ENCODE measurements at places on chromosomes 16 and 17.

GRCh38 chr16:76583945-76584344, 306.7 kb downstream of the CNTNAP4 start:
- DNase-seq = no peak

GRCh38 chr17:10777131-10777807, 26.6 kb downstream of the TMEM238L start:
- DNase-seq = no peak

DNA sequence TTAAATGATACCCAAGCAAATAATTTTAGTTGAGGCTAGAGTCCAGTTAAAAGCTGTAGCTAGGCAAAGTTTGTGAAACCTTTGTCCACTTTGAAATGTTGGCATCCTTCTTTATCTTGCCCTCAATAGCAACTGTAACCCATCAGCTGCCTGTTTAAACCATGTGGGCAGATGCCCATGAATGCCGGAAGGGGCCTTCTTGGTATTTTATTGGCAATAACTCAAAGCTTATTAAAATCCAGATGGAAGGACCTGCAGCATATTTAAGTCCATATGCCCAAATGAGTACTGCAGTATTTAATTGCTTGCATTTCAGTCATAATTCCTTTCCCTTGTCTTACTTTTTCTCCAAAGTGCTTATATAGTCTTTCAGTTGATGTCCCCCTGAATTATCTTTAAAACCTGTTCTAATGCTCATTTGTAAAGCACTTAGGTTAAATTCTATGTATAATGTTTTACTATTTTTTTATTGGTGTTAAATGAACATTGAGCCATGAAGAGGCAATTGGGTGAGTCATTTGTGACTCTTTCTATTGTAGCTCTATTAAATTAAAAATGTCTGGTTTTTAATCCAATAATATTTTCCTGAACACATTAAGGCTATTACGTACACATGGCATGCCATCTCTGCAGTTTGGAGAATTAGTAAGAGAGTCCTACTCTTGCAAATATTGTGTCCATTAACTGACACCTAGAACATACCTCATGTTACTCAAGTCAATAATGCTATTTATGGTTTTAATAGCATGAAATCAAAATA, 225.3 kb downstream of the KCNJ2 start:
- DNase-seq = no peak

- DNase-seq = no peak
Observed at GRCh38 chr16:85716680-85717038, 27.9 kb upstream of the GINS2 start.

DNA sequence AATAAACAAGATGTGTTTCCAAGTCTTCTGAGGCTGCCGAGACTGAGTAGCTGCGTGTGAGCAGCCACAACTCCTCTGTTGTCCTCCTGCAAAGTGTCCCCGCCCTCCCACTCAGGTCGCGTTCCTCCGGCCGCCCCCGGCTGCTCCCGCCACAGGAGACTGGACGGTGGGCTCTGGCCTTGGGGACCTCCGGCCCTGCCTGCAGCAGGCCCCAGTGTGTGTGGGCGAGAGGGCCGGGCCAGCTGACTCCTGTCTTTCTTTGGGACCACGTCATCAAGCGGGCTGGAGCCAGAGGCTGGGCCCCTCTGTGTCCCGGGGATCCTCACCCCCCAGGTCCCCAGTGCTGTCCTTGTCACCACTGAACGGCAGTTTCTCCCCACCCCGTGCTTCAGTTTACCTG, 175.3 kb downstream of the NPIPB11 start:
- no peak for DNase-seq

DNA sequence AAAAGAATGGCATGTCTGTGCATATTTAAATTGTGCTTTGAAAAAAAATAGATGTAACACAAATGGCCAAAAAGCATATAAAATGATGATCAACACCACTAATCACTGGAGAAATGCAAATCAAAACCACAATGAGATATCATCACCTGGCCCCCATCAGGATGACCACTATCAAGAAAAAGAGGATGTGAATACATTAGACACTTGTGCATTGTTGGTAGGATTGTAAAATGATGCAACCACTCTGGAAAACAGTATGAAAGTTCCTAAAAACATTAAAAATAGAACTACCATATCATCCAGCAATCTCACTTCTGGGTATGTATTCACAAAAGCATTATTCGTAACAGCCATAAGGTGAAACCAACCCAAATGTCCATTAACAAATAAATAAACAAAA, 91.5 kb downstream of the SPAG9 start:
- no peak for DNase-seq

DNA sequence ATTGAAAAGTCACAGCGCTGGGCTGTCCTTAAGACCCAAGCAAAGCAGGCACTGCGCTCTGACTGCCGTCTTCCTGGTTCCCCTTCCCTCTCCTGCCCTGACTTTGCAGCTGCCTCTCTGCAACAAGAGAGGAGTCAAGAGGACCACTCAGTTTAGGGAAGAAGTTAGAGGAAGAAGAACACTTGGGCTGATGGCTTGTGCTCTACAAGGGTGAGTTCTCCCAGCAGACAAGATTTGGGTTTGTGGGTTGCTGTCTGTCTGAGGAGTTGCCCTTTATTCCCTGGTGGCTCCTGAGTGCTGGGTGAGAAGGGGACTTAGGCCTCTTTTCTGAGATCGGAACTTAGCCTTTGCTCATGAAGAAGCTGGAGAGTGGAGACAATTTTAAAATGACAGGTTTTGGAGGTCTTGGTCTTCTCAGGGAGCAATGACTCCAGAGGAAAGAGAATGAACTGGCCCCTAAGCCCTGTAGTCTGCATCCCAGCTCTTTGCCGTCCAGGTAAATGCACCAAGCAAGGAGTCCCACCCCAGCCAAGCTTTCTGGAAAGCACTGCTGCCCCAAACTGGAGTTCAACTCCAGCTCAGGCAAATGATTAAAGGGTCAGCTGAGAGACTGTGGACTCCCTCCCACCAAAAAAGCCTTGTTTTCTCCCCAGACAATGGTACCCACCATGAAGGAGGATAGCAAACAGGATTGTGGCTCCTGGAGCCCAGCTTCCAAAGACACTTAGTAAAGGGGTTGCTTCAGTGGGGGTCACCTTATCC, 2.7 kb upstream of the HOXB9 start:
- DNase-seq = no peak

DNA sequence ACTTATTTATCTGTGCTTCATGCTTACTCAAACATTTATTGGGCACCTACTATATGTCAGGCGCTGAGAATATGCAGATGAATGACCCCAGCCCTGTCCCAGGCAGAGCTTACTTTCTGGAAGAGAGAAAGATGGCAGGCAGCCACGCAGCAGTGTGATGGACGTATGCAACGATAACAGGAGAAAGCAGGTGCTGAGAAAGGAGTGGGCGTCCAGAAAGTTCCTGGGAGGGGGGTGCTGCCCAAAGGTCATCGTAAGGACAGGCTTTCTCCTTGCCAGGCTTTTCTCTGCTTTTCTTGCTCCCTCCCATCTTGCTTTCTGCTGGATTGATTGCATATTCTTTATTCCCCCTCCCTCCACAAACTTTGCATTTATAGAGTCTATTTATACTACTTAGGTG, 124.5 kb downstream of the GAS7 start:
- DNase-seq = no peak

GRCh38 chr17:81006891-81007290, 15.2 kb downstream of the CHMP6 start:
- DNase-seq = no peak

DNA sequence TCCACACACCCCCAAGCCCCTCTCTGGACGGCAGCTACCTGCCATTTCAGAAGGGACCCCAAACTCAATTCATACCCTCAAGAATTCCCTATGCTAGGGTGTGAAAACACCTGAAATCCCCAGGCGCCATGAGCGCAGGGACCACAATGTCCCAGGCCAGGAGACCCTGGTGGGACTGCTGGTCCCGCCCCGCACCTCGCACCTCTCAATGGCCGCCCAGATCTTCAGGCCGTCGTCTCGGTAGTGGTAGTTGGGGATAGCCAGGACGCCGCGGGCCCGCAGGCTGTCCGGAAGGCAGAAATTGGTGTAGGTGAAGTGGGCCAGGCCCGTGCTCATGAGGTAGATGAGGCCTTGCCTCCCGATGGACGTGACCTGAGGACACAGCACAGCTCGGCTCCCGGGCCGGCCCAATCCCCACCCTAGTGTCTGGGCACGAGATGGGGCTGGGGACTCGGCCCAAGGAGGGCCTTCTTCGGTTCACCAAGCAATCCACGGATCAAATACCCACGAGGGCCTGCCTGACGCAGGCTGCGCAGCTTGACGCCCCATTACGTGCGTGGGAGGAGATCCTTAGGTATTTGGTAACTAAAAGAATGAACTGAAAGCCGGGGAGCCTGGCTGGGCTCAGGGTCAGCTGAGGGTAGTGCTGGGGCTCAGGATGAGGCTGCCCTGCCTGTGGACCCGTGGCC, 9.2 kb downstream of the ALOXE3 start:
- no peak for DNase-seq

GRCh38 chr17:74340470-74341023, 14.5 kb downstream of the KIF19 start:
- DNase-seq = no peak

DNA sequence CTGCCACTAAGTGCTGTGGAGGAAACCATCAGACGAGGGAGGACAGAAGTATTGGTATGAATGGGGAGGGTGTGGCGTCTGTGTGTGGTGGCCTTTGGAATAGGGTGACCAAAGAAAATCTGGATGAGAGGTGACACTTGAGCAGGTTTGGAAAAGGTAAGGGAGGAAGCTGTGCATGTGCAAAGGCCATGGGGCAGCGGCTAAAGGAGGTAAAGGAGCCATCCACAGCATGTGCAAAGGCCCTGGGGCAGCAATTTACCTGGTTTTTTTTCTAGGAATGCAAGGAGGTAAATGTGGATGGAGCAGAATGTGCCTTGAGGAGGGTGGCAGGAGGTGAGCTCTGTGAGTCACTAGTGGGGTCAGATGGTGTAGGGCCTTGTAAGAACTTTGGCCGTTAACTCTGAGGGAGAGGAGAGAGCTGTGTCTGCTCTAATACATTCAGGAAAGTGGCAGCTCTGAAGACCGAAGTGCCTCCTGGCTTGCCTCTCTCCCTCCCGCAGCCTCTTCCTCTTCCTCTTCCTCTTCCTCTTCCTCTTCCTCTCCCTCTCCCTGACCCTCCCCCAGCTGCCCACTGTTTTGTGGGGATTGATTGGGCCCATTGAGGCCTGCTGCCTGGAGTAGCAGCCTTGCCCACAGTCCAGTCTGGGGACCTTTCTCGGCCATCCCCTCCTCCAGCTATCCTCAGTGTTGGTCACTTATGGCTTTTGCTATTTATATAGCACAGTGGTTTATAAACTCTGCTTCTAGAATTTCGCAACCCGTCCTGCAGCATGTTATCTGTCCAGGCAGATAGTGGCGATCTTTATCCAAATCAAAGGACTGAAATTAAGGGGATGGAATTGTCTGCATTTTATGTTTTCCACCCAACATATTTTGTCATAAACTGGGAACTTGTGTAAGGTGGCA, 38.7 kb downstream of the CMIP start:
- no peak for DNase-seq

DNA sequence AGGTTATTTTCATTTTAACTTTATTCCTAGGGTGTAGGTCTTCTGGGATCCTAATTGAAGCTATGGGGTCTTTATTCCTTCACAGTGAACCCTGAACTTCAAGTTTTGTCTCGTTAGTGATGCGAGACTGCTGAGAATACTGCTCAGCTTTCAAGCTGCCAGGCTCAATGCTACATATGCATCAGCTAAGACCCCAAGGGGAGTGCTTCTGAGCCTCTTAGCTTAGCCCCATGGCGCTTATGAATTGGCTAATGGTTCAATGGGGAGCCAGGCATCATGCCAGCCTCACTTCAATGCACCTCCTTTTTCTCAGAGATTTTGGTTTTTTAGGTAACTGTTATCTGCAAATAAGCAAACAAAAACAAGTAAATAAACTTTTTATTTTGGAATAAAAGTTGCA, 94.1 kb upstream of the SIAH1 start:
- DNase-seq = no peak

GRCh38 chr16:52557236-52557635, 10.3 kb upstream of the TOX3 start:
- DNase-seq = no peak

GRCh38 chr17:76171706-76172105, 30.7 kb upstream of the FOXJ1 start:
- no peak for DNase-seq

DNA sequence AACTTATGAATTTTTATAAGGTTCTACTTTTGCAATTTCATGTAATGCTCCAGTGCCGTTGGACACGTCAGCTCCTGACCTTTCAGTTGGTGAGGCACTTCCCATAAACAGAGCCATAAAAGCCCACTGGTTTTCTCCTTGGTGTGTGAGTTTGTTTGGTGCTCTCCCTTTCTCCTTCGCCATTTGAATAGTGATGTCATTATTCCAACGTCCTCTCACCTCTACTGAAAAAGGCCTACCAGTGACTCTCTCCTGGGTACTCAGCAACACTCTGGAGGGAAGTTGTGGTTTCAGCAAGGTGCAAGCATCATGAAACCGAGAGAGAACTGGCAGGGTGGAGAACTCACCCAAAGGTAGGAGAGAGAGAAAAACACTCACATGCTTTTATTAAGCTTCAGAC, 29.6 kb upstream of the HNF1B start:
- no peak for DNase-seq

DNA sequence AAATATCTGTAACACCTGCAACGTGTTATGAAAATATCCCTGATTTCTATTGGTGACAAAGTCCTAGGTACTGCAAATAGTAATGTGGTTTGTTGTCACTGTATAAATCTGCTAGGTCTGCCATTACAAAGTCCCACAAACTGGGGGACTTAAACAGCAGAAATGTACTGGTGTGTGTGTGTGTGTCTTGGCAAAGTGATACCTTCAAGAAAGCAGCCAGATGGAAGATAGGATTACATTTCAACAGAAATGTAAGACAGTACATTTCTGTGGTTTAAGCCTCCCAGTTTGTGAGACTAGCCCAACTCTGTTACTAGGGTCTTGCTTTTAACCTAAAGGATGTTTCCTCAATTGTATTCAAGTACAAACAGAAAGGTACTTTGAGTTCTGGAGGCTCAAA, 531.7 kb downstream of the NPIPA7 start:
- no peak for DNase-seq

- no peak for DNase-seq
Observed at GRCh38 chr16:49890876-49891275, 35.0 kb upstream of the ZNF423 start.

DNA sequence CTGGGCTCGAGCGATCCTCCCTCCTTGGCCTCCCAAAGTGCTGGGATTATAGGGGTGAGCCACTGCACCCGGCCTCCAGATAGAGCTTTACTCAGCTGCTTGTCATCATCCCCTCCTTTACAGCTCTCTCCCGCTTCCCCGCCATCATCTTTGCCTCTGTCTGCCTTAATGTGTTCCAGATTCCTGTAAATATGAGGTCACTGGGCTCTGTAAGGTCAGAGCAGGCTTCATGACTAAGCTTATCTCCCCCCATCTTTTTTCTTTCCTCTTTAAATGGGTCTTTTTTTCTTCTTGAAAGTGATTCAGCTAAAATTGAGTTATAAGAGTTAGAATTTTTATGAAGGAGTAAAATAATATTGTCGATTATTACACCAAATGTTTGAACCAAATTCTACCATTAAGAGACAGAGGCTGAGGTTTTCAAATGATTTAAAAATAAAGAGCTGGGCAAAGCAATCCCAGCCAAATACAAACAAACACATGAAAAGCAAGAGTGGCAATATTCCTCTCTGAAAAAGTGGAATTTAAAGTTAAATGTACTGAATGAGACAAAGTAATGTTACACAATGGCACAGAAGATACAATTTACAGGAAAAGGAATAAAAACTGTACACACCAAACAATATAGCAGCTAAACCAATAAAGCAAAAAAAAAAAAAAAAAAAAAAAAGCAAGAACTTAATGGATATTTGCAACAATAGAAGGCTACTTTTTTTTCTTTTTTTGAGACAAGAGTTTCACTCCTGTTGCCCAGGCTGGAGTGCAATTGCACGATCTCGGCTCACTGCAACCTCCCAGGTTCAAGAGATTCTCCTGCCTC, 62.1 kb downstream of the CRISPLD2 start:
- DNase-seq = no peak

GRCh38 chr17:54902611-54903010, 2.0 kb downstream of the TOM1L1 start:
- DNase-seq = no peak
